ENCODE measurements at places on chromosomes 3 and 15.

DNA sequence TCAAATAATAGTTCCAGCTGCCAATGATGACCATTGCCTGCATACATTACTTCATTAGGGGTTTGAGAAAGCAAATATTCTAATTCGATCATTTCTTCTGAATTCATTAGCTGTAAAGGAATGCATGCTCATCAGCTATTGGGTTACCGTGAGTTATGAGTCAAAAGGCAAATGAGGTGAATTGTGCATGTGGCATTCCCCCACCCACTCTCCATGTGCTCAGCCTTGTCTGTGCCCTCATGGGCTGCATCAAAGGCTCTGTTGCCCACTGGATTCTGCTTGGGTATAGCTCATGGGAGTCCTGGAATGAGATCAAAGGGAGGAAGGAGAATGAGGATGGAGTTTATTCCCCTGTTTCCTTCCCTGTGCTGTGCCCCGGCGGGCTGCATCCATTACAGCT, 99.3 kb upstream of the CHRNA7 start:
- DNase-seq: peak; percentile 24

DNA sequence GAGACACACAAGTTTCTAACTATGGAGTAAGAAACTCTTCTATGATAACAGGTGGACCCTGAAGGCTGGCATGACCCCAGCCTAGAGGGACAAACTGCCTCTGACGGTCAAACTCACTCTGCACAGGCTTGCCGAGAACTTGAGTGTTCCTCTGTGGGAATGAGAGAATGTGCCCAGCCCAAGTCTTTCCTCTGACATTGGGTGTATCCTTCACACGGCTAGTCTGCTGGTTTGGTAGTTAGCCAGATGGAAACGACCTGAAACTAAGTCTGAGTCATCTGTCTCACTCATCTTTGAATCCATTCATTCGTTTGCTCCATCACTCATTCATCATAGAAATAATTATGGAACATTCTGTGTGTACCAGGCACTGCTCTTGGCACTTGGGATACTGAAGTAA, 198.4 kb downstream of the ATP10A start:
- no peak for DNase-seq

DNA sequence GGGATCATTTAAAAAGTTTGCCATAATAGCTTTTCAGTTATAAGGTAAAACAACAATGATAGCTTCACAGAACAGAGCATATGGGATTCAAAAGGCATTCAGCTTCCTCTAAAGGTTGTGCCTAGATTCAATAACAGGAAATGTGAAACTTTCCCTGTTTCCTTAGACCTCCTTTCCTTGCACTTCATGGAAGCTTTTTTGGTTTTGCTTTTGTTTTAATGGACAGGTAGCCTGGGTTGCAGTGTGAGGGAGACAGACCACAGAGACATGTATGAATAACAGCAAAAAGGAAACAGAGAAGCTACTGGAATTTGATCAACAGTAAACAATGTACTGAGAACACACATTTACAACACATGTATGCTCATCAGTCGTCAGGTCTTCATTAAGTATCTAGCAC, 2.3 kb upstream of the TNFAIP8L3 start:
- DNase-seq: no peak

DNA sequence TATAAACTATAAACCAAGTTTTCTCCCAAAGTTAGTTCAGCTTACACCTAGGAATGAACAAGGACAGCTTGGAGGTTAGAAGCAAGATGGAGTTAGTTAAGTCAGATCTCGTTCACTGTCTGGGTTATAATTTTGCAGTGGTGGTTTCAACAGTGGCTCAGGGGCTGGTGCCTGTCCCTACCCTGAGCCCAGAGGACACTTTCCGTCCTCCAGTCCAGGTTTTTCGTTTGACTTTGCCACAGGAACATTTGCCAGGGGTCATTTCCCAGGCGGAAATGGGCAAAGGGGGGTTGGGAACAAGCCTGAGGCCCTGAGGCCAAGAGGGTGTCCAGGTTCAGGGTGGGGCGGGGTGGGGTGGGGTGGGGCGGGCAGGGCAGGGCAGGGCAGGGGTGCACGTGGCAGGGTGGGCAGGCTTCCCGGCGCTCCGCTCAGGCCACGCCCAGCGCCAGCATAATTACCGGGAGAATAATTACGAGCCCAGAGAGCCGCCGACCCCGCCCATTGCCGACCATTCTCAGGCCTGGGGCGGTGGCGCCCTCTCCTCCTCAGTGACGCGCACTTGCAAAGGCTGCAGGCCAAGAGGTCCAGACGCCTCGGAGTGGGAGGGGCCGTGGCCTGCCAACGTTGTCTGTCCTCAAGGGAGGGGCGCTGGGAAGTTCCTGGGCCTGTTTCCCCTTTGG, 70.4 kb downstream of the KLF13 start:
- no peak for DNase-seq

- DNase-seq: no peak
These were observed 702.2 kb downstream of the NLGN1 start for GRCh38 chr3:174099724-174100123.

DNA sequence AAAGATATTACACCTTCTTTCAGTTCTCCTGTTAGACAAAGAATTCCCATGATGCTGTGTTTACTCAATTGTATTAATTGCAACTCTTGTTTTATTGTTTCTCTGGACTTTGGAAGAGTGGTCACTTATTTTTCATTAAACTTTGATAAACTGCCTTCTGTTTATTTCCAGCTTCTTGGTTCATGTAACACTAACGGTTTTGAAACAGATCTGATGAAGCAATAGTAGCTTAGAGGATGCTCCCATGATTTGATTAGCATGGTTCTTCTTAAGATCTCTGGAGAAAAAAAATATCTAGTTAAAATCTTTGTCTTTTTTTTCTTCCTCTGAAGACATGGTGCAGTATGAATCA, 90.1 kb downstream of the FNDC3B start:
- DNase-seq: no peak

- DNase-seq: no peak
These were observed 321.2 kb upstream of the AZI2 start for GRCh38 chr3:28669870-28670269.

DNA sequence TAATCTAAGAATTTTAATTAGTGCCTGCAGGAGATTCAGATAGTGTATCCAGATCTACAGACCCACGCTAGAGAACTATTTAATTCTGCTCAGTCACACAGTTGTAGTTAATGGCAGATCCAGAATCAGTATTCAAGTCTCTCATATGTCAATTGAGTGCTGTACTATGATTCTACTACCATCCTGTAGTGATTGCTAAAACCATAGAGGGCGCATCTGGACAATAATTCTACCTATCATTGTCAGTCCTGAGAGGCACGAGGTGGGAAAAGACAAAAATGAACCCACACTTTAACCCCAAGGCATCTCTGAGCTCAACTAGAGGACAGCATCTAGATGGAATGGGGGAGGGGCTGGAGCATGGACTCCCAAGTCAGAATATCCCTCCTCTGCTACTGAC, 22.7 kb downstream of the DHX36 start:
- DNase-seq: no peak

DNA sequence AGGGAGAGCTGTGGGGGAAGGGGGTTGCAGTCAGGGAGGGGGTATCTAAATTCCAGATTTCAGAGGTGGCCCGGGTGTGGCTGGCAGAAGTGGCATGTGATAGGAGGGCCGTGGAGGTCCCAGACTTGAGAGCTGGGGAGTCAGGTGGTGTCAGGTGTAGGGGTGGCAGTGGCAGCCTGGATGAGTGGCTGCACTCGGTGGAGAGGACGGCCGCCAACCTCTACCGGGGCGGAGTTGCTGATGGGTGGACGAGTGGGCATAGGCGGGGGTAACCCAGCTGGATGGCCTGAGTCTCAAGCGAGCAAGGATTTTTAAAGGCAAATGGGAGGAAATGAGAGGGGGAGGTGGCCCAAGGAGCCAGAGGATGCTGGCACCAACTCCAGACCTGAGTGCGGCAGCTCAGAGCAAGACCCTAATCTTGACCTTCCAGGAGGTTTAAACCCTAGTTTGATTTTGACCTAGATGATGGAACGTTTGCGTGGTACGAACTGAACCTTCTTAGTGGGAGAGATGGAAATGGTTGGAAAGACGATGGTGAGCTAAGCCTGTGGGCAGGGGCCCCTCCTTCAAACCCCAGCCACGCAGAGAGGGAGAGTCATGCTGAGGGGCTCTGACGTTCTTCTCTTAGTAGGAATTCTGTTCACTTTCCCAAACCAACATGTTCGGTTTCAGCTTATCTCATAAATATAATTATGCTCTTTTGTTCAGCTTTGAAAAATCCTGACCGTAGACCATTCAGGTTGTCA, 8.0 kb downstream of the TRAK1 start:
- DNase-seq: no peak

GRCh38 chr3:15926871-15927270, 129.1 kb upstream of the ANKRD28 start:
- DNase-seq: no peak

DNA sequence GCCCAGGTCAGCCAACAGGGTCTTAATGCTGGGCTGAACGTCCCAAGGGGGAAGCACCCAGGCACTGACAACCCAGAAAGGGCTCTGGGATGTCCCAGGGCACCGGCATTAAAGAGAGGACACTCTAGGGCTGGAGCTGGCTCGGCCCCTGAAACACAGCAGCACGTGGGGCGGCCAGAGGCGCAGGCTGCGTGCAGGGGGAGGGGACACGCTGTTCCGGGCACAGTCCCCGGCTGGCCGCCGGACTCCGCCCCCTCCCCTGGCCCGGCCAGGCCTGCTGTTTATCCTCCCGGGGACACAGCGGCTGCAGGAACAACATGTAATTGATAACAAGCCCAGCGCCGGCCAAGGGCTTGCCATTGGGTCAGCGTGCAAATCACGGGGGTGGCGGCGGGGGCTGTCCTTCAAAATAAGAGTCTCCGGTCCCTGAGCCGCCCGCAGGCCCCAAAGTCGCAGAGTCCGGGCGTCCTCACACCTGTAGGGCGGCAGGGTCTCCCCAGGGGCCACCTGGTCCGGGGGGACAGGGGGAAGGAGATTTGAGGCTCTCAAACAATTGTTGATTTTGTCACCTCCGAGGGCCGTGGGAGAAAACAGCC, 1.3 kb downstream of the KLF15 start:
- no peak for DNase-seq

DNA sequence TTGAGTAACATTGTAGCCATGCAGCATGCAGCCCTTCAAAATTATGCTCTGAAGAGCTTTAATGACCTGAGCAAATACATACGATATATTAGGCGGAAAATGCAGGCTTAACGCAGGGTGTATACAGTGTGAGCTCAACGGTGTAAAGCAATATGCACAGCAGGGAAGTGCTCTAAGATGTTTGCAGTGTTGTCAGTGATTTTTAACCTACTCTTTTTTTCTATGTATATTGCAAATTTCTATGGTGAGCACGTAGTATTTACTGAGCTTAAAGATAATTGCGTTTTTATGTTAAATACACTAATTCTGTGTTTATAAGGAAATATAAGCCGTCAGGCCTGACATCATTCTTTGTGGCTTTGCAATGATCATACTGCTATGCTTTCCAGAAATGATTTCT, 42.1 kb downstream of the DGKG start:
- no peak for DNase-seq

- no peak for DNase-seq
These were observed 138.1 kb upstream of the PDZRN3 start for GRCh38 chr3:73762855-73763254.

GRCh38 chr3:81732642-81733041, 28.8 kb downstream of the GBE1 start:
- DNase-seq: no peak

DNA sequence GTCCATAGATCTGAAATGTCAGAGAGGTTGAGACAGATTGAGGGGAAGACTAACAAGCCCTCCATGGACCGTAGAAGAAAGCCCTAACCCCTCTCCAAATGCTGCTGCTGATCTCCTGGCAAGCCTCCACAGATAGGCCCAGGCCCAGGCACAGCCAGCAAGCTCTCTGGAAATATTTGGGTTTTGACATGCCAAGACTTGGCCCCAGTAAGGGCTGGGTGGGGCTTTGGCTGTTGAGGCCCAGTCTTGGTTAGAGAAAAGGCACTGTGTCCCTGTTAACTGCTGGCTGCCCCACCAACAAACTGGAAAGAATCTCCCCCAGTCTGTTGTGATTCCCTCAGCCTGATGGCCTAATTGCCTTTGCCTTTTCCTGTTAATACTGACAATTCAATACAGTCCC, 208.8 kb upstream of the CTDSPL start:
- no peak for DNase-seq

DNA sequence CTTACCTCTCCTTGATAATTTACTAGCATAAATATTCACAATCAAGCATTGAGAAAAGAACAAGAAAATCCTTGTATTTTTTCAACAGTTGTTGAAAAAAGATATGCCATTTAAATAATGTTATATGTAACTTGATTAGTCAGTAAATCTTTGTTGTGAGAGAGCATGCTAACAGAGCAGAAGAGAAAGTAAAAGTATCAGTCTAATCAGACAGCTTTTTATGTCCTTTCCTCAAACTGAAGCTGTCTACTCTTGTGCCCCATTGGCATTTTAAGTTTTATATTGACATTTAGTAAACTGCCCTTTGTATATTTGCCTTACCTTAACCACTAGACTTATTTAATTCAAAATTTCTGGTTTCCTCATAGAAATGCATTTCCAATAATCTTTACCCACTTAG, 668.7 kb downstream of the OTOL1 start:
- DNase-seq: no peak

DNA sequence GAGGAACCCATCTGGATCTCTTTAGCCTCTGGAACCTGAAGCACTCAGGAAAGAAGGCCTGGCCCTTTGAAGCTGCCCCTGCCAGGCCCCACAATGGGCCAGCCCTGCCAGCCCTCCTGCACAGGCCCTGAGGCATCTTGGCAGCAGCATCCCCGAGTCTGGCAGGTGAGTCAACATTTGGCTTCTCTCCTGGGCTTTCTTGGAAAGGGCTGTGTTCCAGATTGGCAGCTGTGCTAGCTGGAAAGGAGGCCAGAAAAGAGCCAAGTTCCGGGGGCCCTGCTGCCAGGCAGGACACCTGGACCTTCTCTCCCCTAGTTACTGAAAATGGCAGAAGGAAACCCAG, 187.2 kb downstream of the SHQ1 start:
- no peak for DNase-seq

GRCh38 chr3:194671511-194671899, 486 bp downstream of the LSG1 start:
- no peak for DNase-seq

DNA sequence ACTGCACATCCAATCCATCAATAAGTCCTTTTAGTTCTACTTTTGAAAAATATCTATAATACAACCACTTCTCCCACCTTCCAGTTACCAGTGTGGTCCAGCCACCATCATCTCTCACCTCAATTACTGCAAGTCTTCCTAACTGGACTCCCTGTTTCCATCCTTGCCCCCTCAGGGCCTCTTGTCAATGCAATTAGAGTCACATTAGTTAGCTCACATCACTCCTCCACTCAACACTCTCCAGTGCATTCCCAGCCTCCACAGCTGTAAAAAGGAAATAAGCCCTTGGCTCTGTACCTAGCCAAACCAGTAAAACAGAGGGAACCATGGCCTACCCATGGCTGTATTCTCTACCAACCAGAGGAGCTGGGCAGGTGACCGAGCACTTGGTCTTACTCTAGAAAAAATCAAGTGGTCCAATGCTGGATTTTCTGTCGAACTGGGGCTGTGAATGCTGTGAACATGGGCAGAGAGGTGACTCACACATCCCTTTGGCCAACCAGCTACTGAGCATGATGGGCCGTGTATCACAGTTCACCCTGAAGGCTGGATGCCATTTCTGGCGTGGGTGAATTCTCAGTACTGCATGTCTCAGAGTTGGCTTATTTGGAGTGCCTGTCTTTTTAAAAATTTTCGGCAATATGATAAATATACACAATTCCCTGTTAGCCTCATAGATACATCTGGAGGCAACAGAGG, 62.5 kb upstream of the C15orf61 start:
- DNase-seq: no peak

All from activated T-cell treated with anti-CD3 and anti-CD28 coated beads for 48 hours (primary cell).